ENCODE measurements at places on chromosomes 7 and 10.

- no peak for DNase-seq
Observed at GRCh38 chr10:79179164-79179956, 110.6 kb downstream of the ZMIZ1 start.

GRCh38 chr7:767941-768731, 41.1 kb upstream of the PRKAR1B start:
- DNase-seq: no peak

- DNase-seq: no peak
Observed at GRCh38 chr7:15489383-15489782, 72.4 kb downstream of the AGMO start.

GRCh38 chr7:102860351-102860811, 52.4 kb upstream of the LRRC17 start:
- DNase-seq: no peak

- no peak for DNase-seq
Observed at GRCh38 chr7:114818501-114818900, 103.4 kb upstream of the MDFIC start.

DNA sequence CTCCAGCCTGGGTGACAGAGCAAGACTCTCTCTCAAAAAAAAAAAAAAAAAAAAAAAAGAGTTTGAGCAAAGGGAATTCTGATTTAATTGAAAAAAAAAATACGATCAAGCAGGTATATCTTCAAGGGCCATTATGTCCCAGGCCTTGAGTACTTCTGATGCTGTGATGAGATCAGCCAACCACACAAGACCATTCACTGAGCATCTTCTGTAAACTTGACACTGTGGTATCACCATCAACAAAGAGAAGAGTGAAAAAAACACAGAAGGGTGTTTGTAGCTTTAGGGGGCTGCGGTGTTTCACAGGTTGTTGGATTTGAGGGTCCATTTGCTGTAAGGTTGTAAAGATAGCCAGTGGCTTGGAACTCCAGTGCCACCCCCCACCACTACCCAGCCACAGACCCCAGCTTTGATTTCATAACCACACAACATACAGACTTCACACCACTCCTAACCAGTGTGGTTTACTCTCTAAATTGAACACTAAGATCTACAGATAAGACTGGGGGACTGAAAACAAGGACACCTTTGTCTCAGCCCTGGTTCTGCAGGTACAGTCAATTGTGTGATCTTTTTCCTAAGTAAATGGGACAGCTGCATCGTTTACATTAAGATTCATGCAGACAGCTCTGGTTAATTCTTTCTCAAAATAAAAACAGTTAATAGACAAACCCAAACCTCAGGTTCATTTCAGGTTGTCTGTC, 66.4 kb downstream of the CDC123 start:
- DNase-seq: no peak

- DNase-seq: no peak
Observed at GRCh38 chr7:68537051-68537773, 1061.1 kb upstream of the AUTS2 start.

DNA sequence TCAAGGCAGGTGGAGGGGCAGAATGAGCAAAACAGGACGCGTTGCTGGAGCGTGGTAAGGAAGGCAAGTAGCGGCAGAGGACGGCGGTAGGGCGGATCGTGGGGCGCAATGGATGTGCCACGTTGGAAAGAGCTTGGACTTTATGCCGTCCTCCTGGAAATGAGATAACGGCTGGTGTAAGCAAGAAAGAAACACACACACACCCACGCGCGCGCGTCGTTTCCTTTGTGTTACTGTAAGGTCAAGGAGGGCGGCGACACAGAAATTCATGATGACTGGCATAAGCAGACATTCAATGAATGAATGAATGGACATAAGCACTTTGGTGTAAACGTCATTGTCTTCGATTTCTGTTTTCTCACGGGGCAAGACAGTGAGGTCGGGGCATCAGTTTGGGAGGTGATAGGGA, 683 bp upstream of the ENTPD7 start:
- DNase-seq: peak; percentile 8
